EL (cell line): ENCODE measurements at places on chromosomes 12 and 14.

- DNase-seq = peak; percentile 49
Observed at GRCh38 chr12:124525455-124525854, 42.0 kb downstream of the NCOR2 start.

DNA sequence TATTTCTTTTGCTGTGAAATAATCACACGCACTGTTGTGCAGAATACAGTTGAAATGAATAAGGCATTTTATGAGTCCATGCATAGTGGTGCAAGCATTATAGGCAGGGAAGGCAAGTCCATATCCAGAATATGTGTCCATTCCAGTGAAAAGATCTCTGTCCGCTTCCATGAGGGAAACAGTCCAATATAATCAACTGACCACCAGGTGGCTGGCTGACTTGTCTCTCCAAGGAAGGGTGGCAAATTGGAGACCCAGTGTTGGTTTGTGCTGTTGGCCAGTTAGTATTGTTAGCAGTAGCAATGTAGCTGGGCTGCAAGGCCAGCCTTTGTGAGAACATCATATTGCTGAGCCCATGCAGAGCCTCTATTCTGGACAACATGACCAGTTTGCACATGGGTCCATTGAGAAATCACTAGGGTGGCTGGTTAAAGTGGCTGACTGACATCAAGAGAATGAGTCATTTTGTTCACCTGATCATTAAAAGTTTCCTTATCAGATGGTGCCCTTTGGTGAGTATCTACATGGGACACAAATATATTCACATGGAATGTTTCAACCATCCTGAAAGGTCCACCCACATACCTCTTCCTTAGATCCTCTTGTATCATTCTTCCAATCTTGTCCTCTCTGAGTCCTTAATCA, 17.3 kb upstream of the YAF2 start:
- DNase-seq = no peak

- DNase-seq = peak; percentile 31
Observed at GRCh38 chr12:65534238-65534841, 255.9 kb downstream of the MSRB3 start.

GRCh38 chr14:42523666-42524065, 917.0 kb downstream of the LRFN5 start:
- no peak for DNase-seq

DNA sequence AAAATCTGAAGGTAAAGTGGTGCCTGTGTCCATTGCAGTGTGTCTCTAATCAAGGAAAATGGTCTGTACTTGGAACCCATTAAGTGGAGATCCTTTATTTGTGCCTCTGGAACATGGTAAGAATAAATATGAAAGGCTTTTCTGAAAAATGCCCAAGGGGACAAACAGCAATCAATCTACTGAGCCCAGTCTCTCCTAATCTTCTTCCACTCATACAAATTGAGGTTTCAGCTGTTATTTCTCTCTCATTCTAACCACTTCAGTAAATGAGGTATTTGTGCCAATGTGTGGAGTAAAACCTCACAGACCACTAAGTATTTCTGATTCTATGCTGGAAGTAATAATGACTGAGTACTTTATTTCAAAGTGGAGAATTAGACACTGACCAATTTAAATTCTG, 82.3 kb upstream of the ST8SIA1 start:
- no peak for DNase-seq

GRCh38 chr12:70721216-70721615, 84.0 kb upstream of the PTPRB start:
- no peak for DNase-seq

DNA sequence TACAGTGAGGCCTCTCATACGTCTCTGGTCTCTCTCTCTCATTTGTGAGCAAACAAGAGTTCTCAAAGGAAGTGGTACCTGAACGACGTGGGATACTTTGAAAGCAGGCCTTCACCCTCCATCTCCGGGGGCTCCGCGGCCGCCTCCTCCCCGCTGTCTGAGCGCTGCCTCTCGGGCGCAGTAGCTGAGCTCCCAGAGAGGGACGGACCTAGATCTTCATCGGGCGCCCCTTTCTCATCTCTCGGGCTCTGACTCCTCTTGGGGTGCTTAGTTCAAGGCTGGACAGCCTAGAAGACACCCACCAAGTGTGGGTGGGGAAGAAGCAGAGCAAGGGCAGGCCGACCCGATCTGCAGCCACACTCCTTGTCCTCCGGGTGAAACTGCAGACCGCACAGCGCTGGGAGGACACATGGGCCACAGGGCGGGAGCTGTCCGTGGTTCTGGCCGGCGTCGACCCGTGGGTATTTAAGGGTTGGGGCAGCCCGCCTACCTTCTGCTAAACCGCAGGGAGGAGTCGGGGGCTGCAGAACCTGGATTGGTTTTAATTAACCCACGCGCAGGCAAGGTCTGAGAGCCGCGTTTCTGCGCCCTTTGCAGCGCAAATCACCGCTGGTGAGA, 92.7 kb downstream of the PAH start:
- peak; percentile 34 for DNase-seq

GRCh38 chr14:30921305-30921704, 46.9 kb downstream of the COCH start:
- no peak for DNase-seq

DNA sequence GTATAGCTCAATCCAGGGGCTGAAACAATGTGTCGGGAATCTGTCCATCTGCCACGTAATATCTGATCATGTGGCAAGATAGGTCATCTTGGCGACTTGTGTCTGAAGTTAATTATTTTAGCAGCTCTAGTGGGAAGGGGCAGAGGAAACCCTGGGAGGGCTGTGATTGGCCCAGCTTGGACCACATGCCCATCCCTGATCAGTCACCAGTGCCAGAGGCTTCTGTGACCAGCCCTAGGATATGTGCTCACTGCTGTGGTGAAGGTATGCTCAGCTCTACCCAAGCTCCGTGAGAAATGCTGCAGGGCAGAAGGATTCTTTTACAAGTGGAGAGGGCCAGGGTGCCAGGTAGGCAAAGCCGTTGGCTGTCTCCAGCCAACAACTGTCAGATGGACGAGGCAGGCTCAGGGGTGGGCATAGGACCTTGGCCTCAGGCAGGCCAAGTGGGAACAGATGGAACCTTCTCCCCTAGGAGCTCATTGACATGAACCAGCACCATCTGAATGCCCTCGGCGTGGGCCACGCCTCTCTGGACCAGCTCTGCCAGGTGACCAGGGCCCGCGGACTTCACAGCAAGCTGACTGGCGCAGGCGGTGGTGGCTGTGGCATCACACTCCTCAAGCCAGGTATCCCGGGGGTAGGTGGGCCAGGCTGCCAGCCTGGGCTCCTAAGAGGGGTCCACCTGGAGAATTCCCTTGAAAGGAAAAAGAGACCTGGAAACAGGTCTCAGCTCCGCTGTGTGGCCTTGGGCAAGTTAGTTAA, 21.1 kb downstream of the MVK start:
- DNase-seq = no peak

DNA sequence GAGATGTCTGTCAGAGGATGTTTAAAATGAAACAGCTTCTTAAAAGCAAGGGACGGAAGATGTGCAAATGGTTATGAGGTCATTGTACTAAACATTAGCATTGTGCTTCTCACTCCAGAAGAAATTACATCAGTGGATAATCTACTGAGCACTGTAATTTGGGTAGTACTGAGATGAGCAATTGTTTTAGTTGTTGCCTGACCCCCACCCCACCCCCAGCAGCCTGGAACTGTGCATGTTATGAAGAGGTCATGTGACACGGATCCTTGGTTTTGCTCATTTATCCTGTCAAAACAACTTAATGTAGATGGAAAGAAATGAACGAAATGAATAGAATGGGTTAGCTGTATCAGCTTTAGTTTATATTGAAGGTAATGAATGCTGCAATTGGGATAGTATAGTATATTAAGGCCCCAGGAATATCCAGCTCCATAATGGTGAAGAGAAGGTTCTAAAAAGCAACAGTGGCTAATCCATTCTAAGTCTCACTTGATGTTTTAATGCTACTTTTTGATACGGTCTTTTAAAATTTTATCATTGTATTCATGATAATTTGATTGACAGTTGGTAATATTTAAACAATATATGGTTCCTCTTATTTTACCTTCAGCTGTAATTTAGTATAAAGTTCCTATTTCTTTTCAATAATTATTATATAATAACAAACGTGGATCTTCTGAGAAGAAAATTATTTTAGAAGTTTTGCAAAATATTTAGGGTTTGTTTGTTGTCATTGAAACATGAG, 58.5 kb downstream of the WNK1 start:
- DNase-seq = no peak

DNA sequence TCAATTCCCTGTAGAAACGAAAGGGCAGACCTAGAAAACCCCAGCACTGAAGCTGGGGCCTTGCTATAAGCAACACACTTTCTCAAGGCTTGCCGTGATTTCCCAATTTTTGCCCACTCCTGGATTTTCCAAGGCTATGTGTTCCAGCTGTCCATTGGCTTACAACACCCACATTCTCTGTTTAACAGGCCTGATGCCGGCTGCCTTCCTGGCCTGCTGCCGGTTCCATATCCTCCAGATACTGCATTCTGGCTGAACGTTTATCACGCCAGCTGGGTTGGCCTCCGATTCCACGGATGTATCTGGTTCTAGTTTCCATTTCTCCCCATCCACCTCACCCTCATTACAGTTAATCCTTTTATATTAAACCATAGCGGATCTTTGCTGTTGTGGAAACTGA, 2.0 kb upstream of the PCNX1 start:
- peak; percentile 64 for DNase-seq

- no peak for DNase-seq
Observed at GRCh38 chr12:131087991-131088700, 134.4 kb downstream of the ADGRD1 start.

- DNase-seq = no peak
Observed at GRCh38 chr14:88270776-88271175, 52.3 kb downstream of the KCNK10 start.

DNA sequence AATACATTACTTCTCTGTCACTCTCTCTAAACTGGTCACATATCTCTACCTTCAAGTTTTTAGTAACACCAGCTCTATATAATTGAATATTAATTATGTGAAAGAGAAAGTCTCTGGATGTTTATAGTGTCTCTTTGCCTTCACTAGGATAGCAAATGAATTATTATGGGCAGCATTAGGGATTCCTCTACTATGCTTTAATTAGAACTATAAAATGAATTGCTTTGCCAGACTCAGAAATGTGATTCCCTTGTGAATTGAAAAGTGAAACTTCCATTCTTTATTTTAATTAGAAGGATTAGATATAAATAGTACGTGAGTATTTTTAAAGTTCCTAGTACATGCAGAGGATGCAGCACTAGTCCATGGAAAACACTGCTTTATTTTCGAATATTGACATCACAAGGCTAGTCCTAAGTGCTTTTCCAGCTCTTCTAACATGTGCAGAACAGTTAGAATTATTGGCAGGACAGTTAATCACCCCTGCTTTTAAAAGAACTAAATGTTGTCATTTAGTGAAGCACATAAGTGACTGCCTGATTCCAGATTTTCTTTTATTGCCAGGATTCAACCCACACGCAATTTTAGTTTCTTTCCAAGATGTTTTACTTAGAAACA, 23.0 kb upstream of the REP15 start:
- DNase-seq = no peak

DNA sequence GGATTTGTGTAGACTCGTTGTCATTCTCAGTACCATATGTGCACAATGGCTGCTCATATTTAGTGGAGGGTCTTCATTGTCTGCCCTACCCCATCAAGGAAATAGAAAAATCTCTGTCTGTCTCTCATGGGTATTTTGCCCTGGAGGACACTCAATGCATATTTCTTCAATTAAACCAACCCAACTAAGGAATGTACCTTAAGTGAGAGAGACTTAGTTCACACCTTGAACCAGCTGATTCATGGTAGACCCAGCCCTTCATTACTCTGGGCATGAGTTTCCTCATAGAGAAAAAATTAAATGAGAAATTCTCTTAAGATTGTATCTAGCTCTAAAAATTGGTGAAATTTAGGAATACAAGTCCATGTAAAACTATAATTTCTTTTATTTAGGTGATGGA, 107.1 kb upstream of the PLEKHG7 start:
- DNase-seq = no peak
